HEK293T (cell line): ENCODE measurements at places on chromosomes 4 and X.

GRCh38 chrX:11881485-11882170 is 123.6 kb downstream of the MSL3 start:
- no peak for DNase-seq

DNA sequence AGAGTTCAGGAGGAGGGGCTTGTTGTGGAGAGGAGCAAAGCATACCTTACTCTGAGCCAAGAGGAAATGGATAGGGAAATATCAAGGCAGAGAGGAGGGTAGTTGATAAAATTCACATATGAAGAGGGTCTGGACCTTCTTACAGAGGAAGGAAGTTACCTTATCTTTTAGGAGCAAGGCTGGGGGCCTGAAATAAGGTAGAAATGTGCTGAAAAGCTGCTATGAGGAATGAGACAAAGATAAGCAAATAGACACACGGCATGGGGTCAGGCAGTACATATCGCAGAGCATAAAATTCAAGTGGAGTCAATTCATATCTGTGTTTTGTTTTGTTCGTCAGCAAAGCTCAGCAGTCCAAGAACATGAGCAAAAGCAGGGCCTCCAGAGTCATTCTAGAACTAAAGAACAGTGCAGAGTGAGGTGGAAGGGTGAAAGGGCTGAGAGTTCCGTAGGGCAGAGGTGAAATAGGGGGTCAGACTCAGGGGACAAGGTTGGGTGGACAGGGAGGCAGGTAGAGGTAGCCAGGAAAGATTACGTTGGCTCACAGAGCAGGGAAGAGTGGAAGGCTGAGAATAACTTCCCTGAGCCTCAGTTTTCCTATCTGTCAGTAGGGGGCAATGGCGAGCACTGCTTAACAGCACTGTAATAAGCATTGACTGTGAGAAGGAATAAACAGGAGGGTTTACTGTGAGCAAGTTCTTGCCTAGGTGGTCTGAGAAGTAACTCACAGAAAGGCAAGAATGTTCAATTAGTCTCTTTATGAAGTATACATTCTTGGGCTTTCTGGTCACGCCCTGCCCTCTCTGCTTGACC is 9.2 kb downstream of the VSIG4 start:
- peak; percentile 16 for DNase-seq

GRCh38 chrX:129497146-129497843 is 26.0 kb downstream of the SMARCA1 start:
- no peak for DNase-seq

- DNase-seq, result no peak
Measured at GRCh38 chr4:26451597-26451996, 38.7 kb downstream of the CCKAR start.

GRCh38 chr4:18020145-18020670 is 1.3 kb downstream of the LCORL start:
- no peak for DNase-seq

DNA sequence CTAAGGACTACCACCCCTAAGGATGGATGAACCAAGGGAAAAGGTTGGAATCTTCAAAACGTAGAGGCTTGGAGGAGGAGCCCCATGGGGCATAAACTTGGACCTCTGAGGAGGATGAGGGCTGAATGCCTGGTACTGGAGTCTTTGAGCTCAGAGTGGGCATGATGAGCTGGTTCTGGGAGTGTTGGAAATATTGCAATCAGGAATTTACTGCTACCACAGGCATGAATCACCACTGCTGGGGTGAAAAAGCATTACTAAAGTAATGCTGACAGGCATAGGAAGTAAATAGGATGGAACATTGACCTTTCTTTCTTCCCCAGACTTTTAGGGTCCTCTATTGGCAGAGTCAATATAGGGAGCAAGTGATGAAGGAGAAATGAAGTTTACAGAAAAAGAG is 105.8 kb upstream of the RPS6KA3 start:
- no peak for DNase-seq

DNA sequence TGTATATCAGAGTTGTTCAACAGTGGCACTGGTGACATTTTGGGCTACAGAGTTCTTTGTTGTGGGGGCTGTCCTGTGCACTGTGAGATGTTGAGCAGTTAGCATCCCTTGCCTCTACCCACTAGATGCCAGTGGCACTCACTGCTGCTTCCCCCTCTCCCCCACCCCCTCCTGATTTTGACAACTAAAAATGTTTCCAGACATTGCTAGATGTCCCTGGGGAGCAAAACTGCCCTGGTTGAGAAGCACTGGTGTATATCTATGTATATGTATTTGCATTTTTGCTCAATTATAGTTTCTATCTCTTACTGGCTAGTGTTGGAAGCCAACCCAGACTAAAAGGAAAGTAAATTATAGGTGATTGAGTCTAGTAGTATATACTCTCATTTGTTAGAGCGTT is 2.4 kb downstream of the TMEM131L start:
- DNase-seq, result no peak

- no peak for DNase-seq
Measured at GRCh38 chr4:8285143-8285975, 15.8 kb downstream of the HTRA3 start.

GRCh38 chr4:21102667-21103066 is 402.4 kb downstream of the PACRGL start:
- no peak for DNase-seq

- no peak for DNase-seq
Measured at GRCh38 chr4:34723605-34724004, 1520.7 kb downstream of the ARAP2 start.

GRCh38 chr4:102493257-102493656 is 7.9 kb upstream of the NFKB1 start:
- no peak for DNase-seq

GRCh38 chrX:83934220-83934619 is 73.3 kb downstream of the CYLC1 start:
- no peak for DNase-seq

GRCh38 chrX:76127341-76127740 is 45.5 kb upstream of the PBDC1 start:
- DNase-seq, result no peak

GRCh38 chrX:68072041-68072440 is 361.3 kb downstream of the OPHN1 start:
- no peak for DNase-seq

- DNase-seq, result no peak
Measured at GRCh38 chr4:117533501-117533900, 448.1 kb upstream of the TRAM1L1 start.

GRCh38 chrX:6407542-6407941 is 127.4 kb downstream of the VCX3A start:
- DNase-seq, result no peak

DNA sequence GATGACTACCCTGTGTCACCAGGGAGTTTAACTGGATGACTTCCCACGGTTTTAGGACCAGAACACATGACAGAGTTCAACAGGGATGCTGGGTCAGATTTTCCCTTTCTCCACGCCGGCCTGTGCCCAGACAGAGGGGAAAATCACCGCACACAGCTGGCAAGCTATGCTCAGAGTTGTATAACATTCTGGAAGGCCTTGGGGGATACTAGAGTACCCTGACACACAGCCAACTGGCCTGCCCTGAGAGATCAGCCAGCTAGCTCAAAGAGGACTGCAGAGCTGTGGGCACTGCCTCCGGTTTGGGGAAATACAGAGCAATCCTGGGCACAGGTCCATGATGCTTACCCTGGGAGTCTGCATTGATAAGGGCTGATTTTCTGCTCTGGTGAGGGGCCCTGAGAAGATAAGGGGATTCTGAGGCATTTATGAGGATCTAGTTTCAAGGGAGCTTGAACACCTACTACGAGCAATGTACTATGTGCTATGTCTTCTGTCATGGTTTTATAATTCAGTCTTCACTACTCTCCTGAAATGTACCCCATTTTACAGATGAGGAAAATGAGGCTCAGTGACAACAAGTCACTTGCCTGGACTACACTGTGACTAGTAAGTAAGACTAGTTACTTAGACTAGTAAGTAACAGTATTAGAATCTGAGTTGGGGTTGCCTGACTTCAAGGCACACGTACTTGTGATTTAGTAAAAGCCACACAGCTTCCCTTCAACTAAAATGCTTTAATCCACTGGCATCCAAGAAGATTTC is 14.7 kb downstream of the C4orf54 start:
- DNase-seq, result no peak

DNA sequence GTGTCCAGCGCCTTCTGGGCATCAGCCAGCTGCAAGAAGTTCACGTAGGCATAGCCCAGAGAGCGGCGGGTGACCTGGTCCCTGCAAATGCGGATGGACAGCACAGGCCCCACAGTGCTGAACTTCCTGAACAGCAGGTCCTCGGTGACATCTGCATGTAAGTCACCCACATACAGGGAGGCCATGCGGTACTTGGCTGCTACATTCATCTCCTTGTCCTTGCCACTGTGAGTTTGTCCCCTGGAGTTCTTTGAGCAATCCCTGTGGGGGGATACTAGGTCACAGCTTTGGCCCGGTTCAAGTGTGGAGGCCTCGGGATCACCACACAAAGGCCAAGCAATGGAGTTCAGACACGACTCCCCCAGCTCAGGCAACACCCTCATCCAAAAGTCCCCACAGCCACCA is 776 bp downstream of the PABPC4L start:
- DNase-seq, result peak; percentile 25

DNA sequence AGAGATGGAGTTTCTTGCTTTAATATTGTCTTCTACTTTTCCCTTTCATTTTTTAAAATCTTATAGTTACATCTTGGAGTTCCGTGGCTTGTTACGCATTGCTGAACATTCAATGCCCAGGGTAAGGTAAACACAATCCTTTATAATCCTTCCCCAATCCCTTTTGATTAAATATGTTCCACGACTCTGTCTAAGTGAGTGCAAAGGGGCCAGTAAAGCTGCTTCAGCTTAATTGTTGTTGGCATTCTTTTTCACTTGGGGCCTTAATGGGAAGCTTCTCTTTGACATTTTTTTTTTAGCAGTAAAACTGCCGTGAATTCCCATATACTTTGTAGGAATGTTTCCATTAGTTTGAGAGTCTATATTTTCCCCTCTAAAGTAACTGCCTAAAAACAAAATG is 1028.1 kb downstream of the C4orf33 start:
- no peak for DNase-seq

DNA sequence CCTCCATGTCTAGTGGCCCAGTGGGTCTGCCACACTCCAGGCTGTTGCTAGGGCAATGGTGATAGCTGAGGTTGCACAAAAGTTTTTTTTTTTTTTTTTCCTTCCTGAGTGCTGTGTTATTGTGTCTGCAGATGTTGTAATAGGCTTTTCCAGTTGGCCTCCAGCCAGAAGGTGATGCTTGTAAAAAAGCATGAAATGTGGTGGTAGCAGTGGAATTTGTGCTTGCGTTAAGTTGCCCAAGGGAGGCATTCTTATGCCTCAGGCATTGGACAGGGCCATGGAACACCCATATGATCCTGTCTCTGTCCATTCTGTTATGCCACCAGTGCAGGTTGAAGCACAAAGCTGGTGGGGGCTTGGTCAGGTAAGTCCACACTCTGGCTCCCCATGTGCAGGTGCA is 660.5 kb upstream of the SPANXN1 start:
- no peak for DNase-seq

DNA sequence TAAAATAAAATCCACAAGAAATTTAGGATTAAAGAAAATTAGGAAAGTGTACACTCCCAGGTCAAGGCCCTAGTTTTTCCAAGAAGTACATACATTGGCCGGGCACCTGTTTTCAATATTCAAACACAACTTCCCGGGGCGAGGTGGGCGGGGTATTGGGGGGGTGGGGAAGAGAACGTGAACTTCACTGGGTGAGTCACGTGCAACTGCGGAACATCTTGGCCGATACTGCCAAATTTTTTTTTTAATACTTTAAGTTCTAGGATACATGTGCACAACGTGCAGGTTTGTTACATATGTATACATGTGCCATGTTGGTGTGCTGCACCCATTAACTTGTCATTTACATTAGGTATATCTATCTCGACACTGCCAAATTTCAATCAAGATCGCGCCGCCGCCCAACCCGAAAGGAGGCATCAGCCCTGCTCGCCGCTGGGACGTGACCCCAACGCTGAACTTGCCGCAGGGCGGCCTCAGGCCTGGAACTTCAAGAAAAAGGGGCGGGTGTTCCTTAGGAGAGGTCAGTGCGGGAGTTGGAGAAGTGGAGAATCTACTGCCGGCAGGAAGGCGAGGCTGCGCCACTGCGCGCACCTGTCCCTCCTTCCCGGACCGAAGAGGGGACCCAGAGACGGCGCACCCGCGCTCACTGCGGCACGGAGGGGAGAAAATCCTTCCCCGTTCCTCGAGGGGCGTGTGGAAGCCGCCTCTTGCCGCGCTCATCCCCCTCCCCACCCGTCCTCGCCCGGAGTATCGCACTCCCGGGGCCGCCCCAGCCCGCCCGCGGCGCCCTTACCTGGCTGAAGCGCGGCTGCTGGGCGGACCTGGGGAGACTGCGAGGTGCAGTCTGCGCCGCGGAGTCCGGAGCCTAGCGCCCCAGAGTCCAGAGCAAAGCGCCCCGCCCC is at the start of gene TEC:
TEC (minus strand) TSS at position 883 of the 905 bp plus-strand sequence. CDS start 41,224 bp downstream, outside the sequence.
- peak; percentile 32 for DNase-seq

GRCh38 chrX:7147413-7147977 is at the start of gene STS:
Gene STS (plus strand): TSS chrX:7147712. CDS start chrX:7253200, 105,488 bp downstream.
- DNase-seq, result no peak

GRCh38 chr4:128386761-128387599 is 99.4 kb upstream of the PGRMC2 start:
- DNase-seq, result peak; percentile 50

- no peak for DNase-seq
Measured at GRCh38 chr4:15547392-15547791, 77.7 kb downstream of the CC2D2A start.

GRCh38 chrX:53253293-53254020 is 27.9 kb downstream of the IQSEC2 start:
- DNase-seq, result no peak

DNA sequence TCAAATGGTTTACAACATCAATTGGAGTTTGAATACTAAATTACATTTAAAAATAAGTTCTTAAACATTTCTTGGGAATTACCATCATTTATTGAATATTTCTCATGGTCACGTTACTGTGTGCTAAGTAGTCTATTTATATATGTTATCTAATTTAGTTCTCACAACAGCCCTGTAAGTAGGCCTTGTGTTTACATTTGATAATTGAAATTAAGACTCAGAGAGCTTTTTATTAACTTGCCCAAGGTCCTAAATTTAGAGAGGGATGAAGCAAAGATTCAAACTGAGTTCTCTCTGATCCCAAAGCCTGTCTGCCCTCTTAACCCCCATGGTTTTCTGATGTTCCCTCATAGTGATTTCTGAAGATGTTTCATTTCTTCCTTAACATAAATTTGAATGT is 103.7 kb downstream of the CEP135 start:
- DNase-seq, result no peak

DNA sequence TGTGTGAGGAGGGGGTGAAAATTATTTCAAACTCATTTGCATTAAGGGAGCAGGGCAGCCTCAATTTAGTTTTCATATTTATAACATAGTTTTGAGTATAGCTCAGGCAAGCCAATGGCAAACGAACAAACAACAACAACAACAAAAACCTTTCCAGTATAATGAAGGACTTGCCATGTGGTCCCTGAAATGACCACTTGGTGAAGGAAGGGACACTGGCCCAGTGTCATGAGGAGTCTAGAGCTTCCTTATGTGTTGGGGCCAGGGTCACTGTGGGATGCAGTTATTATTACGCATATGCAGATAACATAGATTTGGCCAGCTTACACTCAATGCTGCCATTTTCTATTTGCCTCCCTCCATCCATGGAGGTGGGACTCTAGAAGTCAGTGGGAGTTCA is 23.3 kb downstream of the NKX3-2 start:
- DNase-seq, result no peak

- no peak for DNase-seq
Measured at GRCh38 chr4:101306225-101306624, 41.1 kb downstream of the PPP3CA start.

GRCh38 chr4:10384974-10385373 is 72.3 kb downstream of the ZNF518B start:
- DNase-seq, result peak; percentile 1
